ENCODE measurements at places on chromosomes 13 and 19. TPM values are rescaled to one million over a fixed set of nuclear protein-coding genes. Genes with fewer than 3 reads are reported as not detected.

Gene FFAR1
- total RNA-seq = not detected

Gene KCTD4
- 26.3 TPM for total RNA-seq

Gene ACP5
- 19.7 TPM for total RNA-seq

Gene TMEM59L
- 1.2 TPM for total RNA-seq

Gene KLK14
- 2.8 TPM for total RNA-seq

Gene GGN
- 0.31 TPM for total RNA-seq

Gene OR7A5
- 0.22 TPM for total RNA-seq

Gene CYP4F2
- not detected for total RNA-seq

Gene ZNF729
- total RNA-seq = not detected

Gene HSD17B14
- total RNA-seq = 22.2 TPM

Gene INSL3
- total RNA-seq = not detected

Gene ZGLP1
- total RNA-seq = 5.7 TPM

Gene BRME1
- 3.4 TPM for total RNA-seq

Gene RHPN2
- 4.5 TPM for total RNA-seq

Gene SH2D3A
- total RNA-seq = 0.45 TPM

Gene RDH8
- not detected for total RNA-seq

Gene KCNK6
- total RNA-seq = 4.1 TPM

Gene DHDH
- total RNA-seq = 1.1 TPM

Gene GPR18
- not detected for total RNA-seq

Gene CBLC
- total RNA-seq = not detected

Gene KLK2
- not detected for total RNA-seq

Gene TEX29
- total RNA-seq = 1.6 TPM
